ENCODE measurements at places on chromosomes 2 and 18.

GRCh38 chr18:13583576-13584550 is 142.5 kb downstream of the FAM210A start:
- no peaks in the 10 kb centered on the region for H3K4me1 ChIP-seq
- no peak overlapping the region for H3K4me3 ChIP-seq
- no peaks in the 10 kb centered on the region for H3K27me3 ChIP-seq

DNA sequence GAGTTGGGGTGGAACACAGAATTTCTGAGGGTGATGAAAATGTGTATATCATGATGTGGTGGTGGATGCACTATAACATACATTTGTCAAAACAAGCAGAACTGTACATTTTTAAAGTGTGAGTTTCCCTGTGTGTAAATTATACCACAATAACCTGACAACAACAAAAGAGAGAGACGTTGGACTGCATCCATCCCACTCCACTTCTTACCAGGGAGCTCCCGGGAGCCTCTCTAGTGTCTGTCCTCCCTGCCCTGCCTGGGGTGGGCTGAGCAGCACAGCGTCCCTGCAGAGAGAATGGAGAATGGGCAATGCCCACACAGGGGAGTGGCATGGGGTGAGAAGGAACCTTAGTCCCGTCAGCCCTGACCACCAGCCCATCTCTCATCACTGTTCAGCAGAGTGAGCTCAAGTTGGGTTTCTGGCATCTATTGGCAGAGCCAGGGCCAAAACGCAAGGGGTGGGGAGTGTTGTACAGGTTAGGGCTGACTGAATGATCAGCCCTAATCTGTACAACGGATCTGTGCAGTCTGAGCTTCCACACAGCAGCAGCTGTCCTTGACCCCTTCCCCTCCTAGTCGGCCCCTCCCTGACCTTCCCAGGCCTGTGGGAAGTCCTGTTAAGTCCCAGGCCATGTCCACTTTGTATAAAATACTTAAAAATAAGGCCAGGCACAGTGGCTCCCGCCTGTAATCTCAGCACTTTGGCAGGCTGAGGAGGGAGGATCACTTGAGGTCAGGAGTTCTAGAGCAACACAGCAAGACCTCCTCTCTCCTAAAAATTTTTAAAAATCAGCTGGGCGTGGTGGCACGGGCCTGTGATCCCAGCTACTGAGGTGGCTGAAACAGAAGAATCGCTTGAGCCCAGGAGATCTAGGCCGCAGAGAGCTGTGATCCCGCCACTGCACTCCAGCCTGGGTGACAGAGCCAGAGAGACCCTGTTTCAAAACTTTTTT is 3.3 kb upstream of the PROC start:
- peaks cover 49% of the 10 kb centered on the region for H3K4me1 ChIP-seq
- no peaks in the 10 kb centered on the region for H3K27me3 ChIP-seq

GRCh38 chr2:147450661-147451510 is 393.9 kb upstream of the ACVR2A start:
- no peaks in the 10 kb centered on the region for H3K4me1 ChIP-seq
- H3K27me3 ChIP-seq: no peaks in the 10 kb centered on the region
- H3K27ac ChIP-seq: no peak overlapping the region
- no peaks in the 10 kb centered on the region for H3K36me3 ChIP-seq
- H3K4me3 ChIP-seq: no peak overlapping the region

DNA sequence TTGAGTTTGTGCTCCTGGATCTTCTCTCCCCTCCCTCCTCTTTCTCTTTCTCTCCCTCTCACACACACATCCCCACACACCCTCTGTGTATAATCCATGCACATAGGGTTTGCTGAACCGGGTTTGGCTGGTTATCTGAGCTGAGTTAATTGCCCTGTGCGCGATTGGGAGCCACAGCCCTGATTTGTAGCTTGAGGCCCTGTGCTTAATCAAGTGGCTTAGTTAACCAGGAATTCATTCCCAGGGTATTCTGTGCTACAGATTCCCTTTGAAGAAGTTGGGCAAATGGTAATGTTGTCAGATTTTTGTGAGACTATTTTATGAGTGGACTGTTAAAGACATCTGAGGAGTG is 6.2 kb downstream of the PARD3B start:
- no peaks in the 10 kb centered on the region for H3K36me3 ChIP-seq
- H3K4me3 ChIP-seq: no peak overlapping the region
- H3K4me1 ChIP-seq: peaks cover 51% of the 10 kb centered on the region
- H3K27me3 ChIP-seq: no peaks in the 10 kb centered on the region

GRCh38 chr2:126953483-126953882 is 54.8 kb downstream of the TEX51 start:
- H3K4me1 ChIP-seq: no peaks in the 10 kb centered on the region
- H3K27me3 ChIP-seq: peaks cover 3% of the 10 kb centered on the region
- H3K27ac ChIP-seq: no peak overlapping the region
- no peak for DNase-seq
- H3K4me3 ChIP-seq: no peak overlapping the region

GRCh38 chr2:120893811-120894584 is 158.3 kb downstream of the GLI2 start:
- no peak overlapping the region for H3K4me3 ChIP-seq
- DNase-seq: no peak
- peaks cover 22% of the 10 kb centered on the region for H3K4me1 ChIP-seq

DNA sequence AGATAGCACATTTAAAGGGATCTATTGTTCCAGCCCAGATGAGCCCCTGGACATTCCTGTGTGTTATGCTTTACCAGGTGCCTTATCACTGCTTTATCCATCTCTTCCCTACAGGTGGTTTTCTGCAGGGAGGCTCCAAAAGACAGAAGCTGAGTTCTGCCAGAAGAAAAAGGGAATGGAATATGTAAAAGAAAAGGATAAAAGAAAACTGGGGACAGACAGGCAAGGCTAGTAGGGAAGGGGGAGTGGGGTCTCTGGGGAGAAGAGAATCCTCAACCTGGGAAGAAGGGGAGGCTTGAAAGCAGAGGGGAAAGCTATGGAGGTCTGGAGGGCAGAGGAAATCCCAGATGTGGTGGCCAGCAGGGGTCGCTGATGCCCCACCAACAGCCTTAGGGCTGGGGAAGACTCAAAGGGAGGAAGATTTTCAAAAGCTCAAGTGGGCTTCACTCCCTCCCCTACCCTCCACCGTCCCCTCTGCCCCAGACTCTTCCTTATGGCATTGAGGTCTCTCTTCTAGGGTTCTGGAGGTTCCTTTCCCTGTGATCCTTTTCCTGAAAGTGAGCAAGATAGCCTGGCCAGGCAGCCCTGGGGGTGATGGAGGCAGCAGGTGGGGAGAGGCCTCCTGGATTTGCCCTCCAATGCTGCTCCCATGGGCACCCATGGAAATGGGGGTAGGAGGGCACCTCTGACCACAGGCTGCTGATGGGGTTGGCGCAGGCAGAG is 178.1 kb upstream of the PKDCC start:
- H3K4me1 ChIP-seq: peaks cover 68% of the 10 kb centered on the region
- no peak overlapping the region for H3K27ac ChIP-seq
- no peak overlapping the region for H3K4me3 ChIP-seq
- H3K27me3 ChIP-seq: no peaks in the 10 kb centered on the region
- peak; percentile 78 for DNase-seq

DNA sequence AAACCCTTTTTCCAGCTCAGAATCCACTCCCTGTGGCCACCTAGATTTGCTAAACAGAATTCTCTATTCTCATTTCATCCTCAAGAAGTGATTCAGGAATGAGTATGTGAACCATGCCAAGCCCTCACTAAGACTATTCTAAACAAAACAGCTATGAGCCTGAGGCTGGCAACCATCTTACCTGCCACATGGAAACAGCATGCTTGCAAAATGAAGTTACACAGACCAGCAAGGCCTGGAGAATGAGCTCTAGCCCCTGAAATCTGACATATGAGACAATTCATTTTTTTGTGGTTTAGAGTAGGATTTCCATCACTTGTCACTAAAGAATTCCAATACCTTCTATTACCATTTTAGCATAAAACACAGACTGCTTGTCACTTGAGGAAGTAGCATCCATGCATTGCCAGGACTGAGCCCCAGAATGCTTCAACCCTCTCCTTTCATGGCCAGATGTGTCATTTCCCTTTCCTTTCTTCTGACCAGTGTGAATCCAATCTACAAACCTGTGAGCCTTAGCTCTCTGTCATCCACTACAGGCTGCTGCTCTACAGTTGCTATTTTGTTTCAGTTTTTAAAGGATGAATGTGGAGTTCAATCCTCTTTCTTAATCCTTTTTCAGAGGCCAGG is 744.3 kb upstream of the ACVR2A start:
- no peak overlapping the region for H3K27ac ChIP-seq
- H3K4me1 ChIP-seq: no peaks in the 10 kb centered on the region
- no peak overlapping the region for H3K4me3 ChIP-seq
- no peaks in the 10 kb centered on the region for H3K36me3 ChIP-seq
- no peaks in the 10 kb centered on the region for H3K27me3 ChIP-seq
- DNase-seq: no peak

GRCh38 chr2:205924676-205925075 is 161.3 kb downstream of the INO80D start:
- H3K36me3 ChIP-seq: no peaks in the 10 kb centered on the region
- no peak for DNase-seq
- H3K27ac ChIP-seq: no peak overlapping the region
- H3K27me3 ChIP-seq: peaks cover 13% of the 10 kb centered on the region
- no peak overlapping the region for H3K4me3 ChIP-seq
- H3K4me1 ChIP-seq: peaks cover 7% of the 10 kb centered on the region

- no peaks in the 10 kb centered on the region for H3K27me3 ChIP-seq
- no peak for DNase-seq
- H3K27ac ChIP-seq: no peak overlapping the region
- no peaks in the 10 kb centered on the region for H3K36me3 ChIP-seq
Measured at GRCh38 chr2:220215785-220216184, 588.4 kb downstream of the SLC4A3 start.

- H3K36me3 ChIP-seq: no peaks in the 10 kb centered on the region
- H3K27ac ChIP-seq: no peak overlapping the region
- no peaks in the 10 kb centered on the region for H3K27me3 ChIP-seq
- no peak overlapping the region for H3K4me3 ChIP-seq
- H3K4me1 ChIP-seq: no peaks in the 10 kb centered on the region
Measured at GRCh38 chr2:98903064-98903355, 33.0 kb downstream of the CRACDL start.

GRCh38 chr18:12679183-12679786 is 21.4 kb upstream of the SPIRE1 start:
- H3K36me3 ChIP-seq: peaks cover 13% of the 10 kb centered on the region
- H3K27me3 ChIP-seq: no peaks in the 10 kb centered on the region
- 0 out of 2 replicates have a peak overlapping the region, but pooled peaks have one; percentile 22 for H3K27ac ChIP-seq
- peak; percentile 36 for DNase-seq

- H3K4me1 ChIP-seq: peaks cover 10% of the 10 kb centered on the region
- no peak for DNase-seq
- no peak overlapping the region for H3K4me3 ChIP-seq
- no peaks in the 10 kb centered on the region for H3K27me3 ChIP-seq
Measured at GRCh38 chr2:238895891-238896600, 48.2 kb downstream of the TWIST2 start.

DNA sequence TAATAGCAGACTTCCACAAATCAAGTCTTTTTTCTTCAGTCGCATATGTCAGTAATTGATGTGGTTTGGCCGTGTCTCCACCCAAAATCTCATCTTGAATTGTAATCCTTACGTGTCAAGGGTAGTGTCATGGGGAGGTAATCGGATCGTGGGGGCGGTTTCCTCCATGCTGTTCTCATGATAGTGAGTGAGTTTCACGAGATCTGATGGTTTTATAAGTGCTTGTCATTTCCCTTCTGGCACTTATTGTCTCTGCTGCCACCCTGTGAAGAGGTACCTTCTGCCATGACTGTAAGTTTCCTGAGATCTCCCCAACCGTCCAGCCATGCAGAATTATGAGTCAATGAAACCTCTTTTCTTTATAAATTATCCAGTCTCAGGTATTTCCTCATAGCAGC is 478.8 kb downstream of the PTPRM start:
- peaks cover 11% of the 10 kb centered on the region for H3K4me1 ChIP-seq
- no peaks in the 10 kb centered on the region for H3K27me3 ChIP-seq
- no peak for DNase-seq
- no peak overlapping the region for H3K27ac ChIP-seq
- H3K36me3 ChIP-seq: no peaks in the 10 kb centered on the region

DNA sequence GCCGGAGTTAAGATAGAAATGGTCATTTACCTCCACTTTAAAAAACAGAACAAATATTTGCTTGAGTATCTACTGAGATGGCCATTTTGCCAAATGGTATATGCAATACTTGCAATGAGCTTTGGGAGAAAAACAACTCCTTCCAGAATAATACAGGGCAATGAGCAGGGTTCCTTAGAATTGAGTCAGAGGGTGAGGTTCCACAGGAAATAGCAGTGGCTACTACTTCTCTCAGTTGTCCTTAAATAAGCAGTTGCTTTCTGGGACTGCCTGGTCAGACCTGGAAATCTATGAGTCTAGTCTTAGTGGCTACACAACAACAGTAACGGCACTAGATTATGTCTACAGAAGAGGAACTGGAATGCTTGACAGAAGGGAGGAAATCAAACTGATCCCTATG is 80.9 kb upstream of the CCDC85A start:
- no peaks in the 10 kb centered on the region for H3K36me3 ChIP-seq
- no peaks in the 10 kb centered on the region for H3K27me3 ChIP-seq
- no peak for DNase-seq
- no peaks in the 10 kb centered on the region for H3K4me1 ChIP-seq

GRCh38 chr2:16686641-16687040 is 21.0 kb upstream of the CYRIA start:
- no peak overlapping the region for H3K4me3 ChIP-seq
- H3K27me3 ChIP-seq: peaks cover 18% of the 10 kb centered on the region
- DNase-seq: no peak
- no peaks in the 10 kb centered on the region for H3K36me3 ChIP-seq
- H3K4me1 ChIP-seq: no peaks in the 10 kb centered on the region
- H3K27ac ChIP-seq: no peak overlapping the region

DNA sequence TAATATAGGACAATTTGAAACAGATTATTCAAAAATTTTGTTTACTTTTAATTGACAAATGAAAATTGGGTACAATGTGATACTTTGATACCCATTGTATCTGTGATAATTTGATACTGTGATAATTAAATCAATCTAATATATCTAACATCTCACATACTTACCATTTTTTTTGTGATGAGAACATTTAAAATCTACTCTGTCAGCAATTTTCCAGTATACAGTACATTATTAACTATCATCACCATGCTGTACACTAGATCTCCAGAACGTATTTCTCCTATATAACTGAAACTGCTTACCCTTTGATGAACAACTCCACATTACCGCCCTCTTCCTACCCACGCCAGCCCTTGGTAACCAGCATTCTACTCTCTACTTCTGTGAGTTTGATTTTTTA is 139.7 kb upstream of the TFPI start:
- DNase-seq: no peak
- no peak overlapping the region for H3K27ac ChIP-seq
- no peaks in the 10 kb centered on the region for H3K36me3 ChIP-seq
- 0 out of 2 replicates have a peak, but pooled peaks cover 3% of the 10 kb centered on the region for H3K27me3 ChIP-seq

Data from SJSA1 (cell line).